ENCODE measurements at places on chromosomes 5 and 9.

- no peak for DNase-seq
Observed at GRCh38 chr9:135320943-135321342, 158.6 kb upstream of the PPP1R26 start.

DNA sequence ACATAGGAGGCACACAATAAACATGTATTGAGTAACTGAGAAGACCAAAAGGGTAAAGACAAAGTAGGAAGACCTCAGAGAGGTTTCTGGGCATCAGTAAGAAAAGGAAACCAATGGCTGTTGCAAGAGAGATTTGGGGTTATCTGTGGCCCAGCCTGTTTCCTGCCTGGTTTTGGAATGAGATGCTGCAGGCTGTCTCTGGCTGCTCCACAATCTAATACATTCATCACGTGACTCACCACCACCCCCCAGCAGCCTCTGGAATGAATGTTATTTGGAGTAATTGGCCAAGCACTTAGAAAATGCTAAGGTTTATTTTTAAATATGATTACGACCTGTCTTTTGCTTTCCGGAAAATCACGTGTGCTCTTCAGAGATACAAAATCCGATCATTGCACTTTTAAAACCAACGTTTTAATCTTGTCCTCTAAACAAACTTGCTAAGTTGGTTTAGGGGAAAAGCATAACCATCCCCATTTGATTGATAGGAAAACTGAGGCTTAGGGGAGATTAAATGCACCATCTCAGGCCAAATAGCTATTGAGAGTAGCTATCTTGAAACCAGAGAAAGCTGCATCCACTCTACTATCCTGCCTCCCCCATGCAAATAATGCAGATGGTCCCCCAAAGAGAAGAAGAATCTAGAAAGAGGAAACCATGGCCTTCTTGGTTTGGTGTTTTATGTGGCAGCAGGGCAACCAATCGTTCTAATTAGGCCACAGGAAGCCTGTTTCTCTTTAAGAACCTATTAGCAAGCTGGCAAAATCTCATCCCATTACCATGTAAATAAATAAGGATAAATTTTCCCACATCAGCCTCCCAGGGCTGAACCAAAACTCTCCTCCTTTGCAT lies 151.8 kb upstream of the ADRA1B start:
- no peak for DNase-seq

DNA sequence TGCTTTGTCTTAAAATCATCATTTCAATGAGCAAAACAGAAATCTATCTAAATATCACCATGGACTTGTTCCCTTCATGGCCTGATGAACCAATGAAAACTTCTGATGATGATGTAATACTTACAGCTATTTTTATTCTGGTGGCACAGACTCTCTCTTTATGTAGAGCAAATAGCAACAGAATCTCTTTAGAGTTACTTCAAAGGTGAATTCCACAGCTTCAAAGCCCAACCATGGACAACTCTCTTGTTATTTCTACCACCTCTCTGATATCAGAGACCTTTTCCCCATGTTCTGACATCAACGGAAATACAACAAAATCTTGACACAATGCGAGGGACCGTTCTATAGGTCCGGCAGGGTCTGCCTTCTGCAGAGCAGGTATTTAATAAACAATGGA lies 70.1 kb downstream of the RETREG1 start:
- no peak for DNase-seq

DNA sequence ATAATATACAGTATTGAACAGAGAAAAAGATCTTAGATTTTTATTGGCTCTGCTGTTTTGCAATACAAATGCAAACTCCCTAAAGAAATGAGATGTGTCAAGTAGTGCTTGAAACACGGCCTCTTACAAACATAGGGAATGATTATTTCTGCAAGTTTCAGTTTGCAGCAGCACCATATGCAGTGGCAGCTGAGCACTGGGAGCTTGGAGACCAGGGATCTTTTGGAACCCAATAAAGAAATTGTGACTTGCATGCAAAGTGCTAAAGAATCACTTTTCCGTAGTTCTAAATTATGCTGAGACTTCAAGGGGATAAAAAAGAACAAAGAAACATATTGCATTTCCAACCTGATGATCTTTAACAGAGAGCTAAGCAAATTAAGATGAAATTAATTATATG lies 674.6 kb upstream of the ZNF608 start:
- no peak for DNase-seq

DNA sequence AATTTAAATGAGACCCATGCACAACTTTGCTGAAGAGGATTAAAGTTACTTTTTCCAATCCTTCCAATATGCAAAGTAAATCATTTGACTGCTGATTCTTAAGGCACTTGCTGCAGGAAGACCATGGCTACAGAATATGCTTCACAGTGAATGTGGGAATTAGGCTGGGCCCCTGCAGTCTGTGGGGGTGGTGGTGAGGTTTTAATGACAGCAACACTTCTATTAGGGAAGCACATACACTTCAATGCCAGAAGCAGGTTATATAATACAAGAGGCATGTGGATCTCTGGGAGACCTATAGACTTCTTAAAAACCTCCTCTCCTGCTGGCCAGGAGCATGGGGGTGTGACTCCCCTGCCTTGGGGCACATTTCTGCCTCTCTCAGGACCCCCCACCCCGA lies 124.5 kb upstream of the KLF9 start:
- DNase-seq: no peak

DNA sequence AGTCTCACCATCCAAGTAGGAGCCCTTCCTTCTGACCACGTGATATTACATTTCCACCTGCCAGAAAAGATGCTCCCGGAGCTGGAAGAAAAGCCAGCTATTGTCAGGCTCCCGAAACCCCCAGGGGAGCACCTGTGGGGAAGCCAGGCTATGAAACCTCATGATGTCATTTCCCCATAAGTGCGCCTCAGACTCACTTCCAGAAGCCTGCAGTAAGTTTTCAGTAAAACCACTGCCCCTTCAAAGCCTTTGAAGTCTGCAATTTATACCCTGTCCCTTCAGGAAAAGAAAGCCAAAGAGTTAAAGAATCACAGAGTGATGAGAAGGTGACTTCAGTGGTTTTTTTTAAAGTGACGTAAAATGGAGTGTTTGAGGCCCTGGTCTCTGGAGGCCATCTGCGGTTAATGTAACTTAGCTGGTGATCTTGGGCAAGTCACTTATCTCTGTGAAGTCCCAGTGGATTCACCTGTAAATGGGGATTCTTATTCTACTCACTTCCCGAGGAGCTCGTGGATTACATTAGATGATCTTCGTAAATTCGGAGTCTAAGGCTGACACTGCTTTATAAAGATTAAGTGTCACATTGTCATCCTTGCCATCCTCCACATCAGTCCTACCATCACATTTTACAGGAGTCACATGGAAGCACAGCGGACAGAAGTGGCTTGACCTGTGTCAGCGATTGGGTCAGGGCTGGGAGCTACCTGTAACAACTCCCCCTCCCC lies 2.6 kb upstream of the SEMA6A start:
- no peak for DNase-seq

GRCh38 chr5:41812156-41812555 lies 58.1 kb downstream of the OXCT1 start:
- no peak for DNase-seq

DNA sequence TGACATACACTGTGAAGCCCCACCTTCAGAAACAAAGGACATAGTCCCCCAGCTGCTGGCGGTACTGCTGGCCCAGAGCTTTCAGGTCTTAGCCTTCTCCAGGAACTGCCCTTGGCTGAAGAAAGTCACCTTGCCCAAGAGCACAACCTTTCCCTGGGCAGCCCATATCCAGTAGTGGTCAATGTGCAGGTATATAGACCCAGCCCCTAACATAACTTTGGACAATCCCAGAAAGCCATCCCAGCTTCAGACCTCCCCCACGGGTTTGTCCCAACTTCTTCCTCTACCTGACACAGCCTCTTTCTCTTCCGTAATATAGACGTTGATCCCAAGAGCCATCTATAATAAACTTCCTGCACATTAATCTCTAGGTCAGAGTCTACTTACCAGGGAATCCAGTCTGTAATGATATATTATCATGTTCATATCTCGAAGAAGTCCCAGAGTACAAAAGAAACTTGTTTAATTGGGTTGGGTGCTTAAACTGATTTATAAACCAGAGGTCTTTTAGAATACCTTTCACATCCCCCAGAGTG lies 157.4 kb downstream of the SNCAIP start:
- no peak for DNase-seq

DNA sequence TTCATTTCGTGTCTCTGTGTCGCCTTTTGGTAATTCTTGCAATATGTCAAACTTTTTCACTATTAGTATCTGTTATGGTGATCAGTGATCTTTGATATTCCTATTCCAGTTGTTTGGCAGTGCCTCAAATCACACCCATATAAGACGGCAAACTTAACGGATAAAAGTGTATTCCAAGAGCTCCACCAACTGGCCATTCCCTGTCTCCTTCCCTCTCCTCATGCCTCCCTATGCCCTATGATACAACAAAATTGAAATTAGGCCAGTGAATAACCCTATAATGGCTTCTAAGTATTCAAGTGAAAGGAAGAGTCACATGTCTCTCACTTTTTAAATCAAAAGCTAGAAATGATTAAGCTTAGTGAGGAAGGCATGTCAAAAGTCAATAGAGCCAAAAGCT lies 74.8 kb downstream of the CDK5RAP2 start:
- DNase-seq: no peak
